Progenitor cell of endocrine pancreas (in vitro differentiated cells): ENCODE measurements at places on chromosomes 3 and 15.

DNA sequence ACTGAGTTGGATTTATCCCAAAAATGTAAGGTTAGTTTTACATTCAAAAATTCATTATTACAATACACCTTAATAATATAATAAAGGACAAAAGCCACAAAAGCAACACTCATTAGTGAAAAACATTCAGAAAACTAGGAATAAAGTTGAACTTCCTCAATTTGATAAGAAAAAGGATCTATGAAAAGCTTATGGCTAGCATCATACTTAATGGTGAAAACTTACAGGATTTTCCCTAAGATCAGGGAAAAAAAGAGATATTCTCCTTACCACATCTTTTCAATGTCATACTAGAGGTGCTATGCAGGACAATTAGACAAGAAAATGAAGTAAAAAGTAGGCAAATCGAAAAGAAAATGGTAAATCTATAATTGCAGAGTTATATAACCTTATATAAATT is 279.9 kb downstream of the CGGBP1 start:
- no peak for DNase-seq

- no peak for DNase-seq
Measured at GRCh38 chr3:151816091-151816604, 2.2 kb downstream of the AADAC start.

GRCh38 chr15:77037388-77038209 is 33.3 kb downstream of the TSPAN3 start:
- DNase-seq = no peak

DNA sequence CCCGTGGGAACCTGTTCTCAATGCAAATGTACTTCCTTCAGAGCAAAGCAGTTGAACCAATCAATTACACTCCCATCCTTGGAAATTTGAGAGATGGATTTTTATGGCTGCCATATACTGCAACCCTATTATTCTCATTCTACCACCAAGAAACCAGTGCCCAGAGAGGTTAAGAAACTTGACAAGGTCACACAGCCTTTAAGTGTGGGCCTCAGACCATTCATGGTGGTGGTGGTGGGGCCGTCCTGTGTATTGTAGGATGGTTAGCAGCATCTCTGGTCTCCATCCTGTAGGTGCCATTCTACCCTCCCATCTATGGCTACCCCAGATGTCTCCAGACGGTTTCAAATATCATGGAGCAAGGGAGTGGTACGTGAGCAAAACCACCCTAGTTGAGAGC is 23.4 kb upstream of the RBSN start:
- DNase-seq = no peak

DNA sequence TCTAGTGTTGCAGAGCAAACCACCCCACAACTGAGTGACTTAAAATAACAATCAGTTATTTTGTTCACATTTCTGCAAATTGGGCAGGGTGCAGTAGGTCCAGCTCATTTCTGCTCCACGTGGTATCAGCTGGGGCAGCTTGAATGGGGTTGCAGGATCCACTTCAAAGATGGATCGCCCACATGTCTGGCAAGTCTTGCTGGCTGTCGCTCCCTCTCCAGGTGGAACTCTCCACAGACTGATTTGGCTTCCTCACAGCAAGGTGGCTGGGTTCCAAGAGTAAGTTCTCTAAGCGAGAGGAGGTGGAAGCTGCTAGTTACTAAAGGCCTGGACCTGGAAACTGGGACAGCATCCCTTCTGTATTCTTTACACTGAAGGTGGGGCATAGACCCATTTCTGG is 213.3 kb downstream of the SLC9A9 start:
- no peak for DNase-seq

- no peak for DNase-seq
Measured at GRCh38 chr3:52405066-52405465, 39.8 kb downstream of the SEMA3G start.
